ENCODE measurements at places on chromosomes 13 and 19.

DNA sequence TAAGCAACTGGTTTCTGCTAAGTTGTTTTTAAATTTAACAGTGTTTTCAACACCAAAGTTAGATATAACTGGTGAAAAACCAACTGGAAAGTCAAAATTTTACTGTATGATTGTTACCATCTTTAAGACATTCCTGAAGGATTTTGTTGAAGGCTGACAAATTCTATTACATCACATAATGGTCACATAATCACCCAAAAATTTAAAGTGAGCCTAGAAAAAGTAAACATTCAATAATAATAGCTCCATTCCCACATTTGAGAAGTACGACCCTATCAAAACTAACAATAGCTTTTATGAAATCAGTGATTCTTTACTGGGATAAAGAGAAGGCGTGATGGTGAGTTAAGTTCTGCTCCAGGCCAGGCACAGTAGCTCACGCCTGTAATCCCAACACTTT, 51.6 kb downstream of the USP12 start:
- no peak for DNase-seq

- DNase-seq = peak; percentile 21
These were observed 4.8 kb downstream of the F2RL3 start for GRCh38 chr19:16893686-16893989.

GRCh38 chr13:74250738-74251190, 116.6 kb upstream of the KLF12 start:
- DNase-seq = no peak

DNA sequence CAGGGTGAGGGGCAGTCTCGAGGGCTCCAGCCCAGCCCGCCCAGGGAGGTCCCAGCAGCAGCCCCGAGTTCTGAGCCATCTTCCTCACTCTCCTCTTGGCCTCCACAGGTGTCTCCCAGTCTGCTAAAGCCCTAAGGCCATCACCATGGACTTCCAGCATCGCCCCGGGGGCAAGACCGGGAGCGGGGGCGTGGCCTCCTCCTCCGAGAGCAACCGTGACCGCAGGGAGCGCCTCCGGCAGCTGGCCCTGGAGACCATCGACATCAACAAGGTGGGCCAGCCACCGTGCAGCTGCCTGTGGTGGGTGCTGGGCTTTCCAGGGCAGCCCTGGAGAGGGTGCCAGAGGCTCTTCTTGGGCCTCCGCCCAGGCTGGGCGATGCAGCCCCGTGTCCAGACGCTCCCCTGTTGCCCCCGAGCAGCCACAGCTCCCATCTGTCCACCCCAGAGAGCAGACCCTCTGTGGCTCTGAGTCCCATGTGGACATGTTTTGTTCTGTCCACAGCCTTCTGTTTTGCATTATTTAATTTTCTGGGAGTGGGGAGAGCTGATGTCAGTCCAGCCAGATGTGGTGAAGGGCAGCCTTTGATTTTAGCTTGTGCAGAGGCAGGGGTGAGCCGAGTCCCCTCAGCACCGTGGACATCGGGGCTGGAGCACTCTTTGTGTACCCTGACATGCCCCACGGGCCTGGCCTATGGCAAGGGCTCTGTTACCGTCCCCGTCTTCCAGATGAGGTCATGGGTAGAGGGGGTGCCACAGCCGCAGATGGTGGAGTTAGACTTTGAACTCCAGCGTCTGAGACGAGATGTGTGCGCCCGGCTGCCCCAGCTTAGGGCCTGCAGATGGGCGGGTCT, 5.6 kb upstream of the AMH start:
- DNase-seq = no peak

DNA sequence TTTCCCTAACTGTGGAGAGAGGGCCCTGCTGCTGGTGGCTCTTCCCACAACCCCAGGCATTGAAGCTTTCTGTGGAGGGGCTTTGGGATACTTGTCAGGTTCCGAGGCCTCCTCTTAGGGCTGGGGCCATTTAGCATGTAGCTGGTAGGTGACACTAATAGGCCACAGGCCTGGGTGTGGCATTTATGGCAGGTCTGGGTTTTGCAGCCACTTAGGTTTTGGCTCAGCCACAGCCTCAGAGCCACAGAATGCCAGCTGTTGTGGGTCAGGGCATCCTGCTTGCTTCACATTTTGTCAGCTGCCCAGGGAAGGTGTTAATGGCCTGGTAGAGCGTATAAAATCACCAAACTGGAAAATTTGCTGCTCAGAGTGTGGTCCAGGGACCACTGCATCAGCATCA, 15.7 kb downstream of the FAM124A start:
- no peak for DNase-seq

- DNase-seq = no peak
These were observed 34.3 kb upstream of the IL17D start for GRCh38 chr13:20669162-20669561.

DNA sequence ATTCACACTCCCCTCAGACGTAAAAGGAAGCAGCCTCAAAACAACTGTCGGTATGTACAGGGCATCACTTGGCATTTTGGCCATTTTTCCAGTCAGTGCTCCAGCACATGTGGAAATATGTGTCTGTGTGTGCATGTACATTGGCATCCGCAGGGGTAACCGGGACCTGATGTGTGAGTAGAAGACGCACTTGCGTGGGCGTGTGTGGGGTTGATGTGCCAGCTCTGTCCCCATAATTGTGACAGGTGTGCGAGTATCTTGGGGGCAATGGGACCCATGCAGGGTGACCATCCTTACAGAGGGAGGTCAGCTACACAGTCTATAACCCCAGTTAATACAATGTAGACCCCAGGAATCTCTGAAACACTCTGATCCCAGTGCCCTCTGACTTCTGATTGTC, 7.3 kb upstream of the ZNF331 start:
- DNase-seq = no peak

DNA sequence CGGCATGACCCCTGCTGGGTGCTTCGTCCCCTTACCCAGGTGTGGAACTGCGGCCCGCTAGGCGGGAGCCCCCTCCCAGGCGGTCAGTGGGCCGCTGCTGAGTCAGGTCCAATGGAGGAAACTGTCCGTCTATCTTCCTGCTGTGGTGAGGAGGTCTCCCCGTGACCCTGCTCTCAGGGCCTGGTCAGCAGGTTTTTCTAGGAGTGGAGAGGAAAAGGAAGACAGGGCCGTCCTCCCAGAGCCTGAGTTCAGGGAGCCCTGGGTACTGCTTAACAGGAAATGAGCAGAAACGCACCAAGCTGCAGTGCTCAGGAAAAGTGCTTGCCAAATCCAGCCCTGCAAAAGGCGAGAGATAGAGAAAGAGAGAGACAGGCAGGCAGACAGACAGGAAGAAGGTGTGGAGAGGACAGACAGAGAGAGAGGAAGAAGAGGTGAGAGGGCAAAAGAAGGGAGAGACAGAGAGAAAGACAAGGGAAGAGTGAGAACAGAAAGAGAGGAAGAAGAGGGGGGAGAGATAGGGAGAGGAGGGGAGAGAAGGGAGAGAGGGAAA, 10.3 kb downstream of the SH3GL1 start:
- DNase-seq = no peak

DNA sequence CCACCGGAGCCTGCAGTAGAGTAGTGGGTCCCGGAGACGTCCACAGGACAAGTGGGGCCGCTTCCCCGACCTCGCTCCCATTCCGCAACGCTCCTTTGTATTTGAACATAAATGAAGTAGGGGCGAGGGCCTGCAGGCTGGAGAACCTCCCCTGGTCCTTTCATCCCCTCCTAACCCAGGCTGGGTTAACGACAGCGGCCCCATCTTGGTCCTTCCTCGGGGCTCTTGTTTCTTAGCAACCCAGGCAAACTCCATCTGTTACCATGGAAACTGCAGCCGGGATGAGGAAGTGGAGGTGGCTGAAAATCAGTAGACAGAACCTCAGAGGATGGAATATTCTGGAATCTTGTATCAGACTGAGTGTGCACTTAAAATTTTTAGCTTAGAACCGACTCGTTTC, 132.6 kb upstream of the USP29 start:
- no peak for DNase-seq

Data from WERI-Rb-1 (cell line).